ENCODE measurements at places on chromosomes 1 and 21. TPM values are rescaled to one million over a fixed set of nuclear protein-coding genes. Genes with fewer than 3 reads are reported as not detected.

GRCh38 chr1:245715970-245716369, 561.2 kb downstream of the KIF26B start:
- DNase-seq, result no peak

The COL6A2 gene
- 466 TPM for total RNA-seq

The TSPEAR gene
- 2.1 TPM for total RNA-seq

- DNase-seq, result no peak
Measured at GRCh38 chr1:222043444-222044292, 301.8 kb upstream of the DUSP10 start.

GRCh38 chr1:171460018-171460620, 25.2 kb upstream of the PRRC2C start:
- DNase-seq, result no peak

- DNase-seq, result no peak
Measured at GRCh38 chr21:31666445-31667010, 7.0 kb downstream of the SOD1 start.

The DISP3 gene
- 0.18 TPM for total RNA-seq

DNA sequence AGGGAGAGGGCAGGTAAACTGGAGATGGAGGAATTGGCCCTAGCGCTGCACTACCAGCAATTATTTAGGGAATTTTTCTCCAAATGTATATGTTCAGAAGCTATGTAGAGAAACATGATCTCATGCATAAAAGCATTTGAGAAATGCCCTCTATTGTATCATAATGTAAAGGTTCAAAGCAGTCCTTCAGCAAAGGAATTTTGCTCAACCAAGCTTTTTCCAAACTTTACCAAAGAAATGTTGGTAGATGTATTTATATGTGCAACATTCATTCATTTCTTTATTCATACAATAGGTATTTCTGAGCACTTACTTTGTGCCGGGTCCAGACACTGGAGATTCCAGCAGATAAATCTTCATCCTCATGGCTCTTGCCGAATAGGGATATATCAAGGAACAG, 64.4 kb downstream of the XCL1 start:
- no peak for DNase-seq

The STUM gene
- total RNA-seq, result 0.51 TPM

The RNF186 gene
- not detected for total RNA-seq

GRCh38 chr1:155167166-155168104, 5.7 kb downstream of the KRTCAP2 start:
- DNase-seq, result peak; percentile 84

DNA sequence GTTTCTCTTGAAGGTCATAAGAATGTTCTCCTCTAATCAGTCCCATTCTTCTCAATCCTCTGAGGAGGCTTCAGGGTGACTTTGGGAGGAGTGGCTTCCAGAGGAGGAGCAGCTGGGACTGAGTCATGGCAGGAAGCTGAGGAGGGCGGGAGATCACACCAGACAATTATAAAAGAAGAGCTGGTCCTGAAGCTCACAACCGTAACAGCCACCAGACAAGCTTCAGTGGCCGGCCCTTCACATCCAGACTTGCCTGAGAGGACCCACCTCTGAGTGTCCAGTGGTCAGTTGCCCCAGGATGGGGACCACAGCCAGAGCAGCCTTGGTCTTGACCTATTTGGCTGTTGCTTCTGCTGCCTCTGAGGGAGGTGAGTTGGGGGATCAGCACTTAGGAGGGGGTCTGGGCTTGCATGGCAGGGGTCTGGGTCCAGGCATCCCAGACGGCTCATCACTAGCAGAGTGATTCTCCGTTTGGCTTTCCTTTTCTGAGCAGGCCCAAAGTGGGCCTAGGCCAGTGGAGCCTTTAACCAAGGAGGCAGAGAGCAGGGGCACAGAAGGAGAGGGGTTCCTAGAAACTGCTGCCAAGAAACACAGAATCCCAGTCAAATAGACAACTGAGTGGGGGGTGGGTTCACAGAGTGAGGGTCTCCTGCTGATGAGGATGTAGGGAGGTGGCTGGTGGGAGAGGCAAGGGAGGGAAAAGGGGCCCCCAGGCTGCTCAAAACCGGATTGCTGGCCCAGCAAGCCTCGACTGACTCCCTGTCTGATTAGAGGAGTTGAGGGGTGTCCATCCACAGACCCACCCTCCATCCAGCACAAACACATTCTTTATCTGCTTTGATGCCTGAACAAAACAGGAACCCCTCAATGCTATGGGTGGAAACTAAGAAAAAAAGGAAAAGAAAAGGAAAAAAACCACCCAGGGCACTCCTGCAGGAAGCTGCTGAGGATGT, at the start of gene ECM1:
ECM1 (plus strand) TSS at position 198 of the 953 bp plus-strand sequence; CDS start at position 299, 101 bp downstream.
- peak; percentile 32 for DNase-seq

The CYP4Z1 gene
- total RNA-seq, result 1.3 TPM

DNA sequence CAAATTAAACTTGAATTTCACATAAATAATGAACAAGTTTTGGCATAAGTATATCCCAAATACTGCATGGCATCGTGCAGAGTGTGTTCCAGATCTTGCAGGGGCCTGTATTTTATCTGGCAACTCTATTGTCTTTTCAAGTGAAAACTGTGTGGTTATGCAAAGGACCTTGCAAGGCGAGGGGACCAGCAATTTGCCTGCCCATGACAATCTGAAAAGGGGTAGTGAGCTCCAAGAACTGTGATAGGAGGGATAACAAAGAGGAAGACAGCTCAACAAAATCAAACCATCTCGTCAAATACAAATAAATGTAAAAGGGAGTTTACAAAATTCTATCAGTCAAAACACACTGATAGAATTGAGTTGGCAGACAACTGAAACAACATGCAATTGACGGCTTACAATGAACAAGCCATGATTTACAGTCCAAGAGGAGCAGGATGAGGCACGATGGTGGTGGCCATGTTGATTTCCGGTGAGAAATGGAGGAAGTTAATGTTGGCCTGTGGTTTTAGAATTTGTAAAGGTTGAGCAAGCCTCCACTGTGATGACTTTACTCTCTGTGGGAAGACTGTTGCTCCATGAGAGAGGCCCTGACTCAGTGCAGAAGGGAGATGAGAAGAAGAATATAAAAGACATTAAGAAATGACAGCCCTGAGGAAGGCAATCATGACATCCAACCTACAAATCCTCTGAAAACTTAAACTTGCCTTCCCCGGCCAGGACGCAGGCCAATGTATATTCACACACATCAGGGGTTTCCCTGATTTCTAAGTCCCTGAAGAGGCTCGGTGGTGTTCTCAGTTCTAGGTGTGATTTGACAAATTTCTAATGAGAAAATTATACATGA, 132.2 kb downstream of the ADSS2 start:
- no peak for DNase-seq

DNA sequence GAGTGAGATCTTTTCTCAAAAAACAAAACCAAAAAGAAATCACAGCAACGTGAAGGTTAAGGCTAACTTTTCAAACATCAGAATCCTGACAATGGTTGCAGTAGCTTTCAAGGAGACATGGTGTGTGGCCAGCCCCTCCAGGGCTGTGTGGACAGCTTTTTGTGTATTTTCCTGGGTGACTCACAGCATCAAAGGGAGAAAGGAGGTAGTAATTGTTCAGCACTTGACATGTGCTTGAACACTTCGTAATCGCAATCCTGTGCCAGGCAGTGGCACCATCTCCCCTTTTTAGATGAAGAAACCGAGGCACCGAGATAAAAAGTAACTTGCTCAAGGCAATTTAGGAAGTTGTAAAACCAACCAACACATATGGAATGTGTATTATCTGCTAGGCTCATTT, 10.3 kb downstream of the NBL1 start:
- DNase-seq, result no peak

The AMY1B gene
- total RNA-seq, result 4.3 TPM

The NPR1 gene
- 98.9 TPM for total RNA-seq

DNA sequence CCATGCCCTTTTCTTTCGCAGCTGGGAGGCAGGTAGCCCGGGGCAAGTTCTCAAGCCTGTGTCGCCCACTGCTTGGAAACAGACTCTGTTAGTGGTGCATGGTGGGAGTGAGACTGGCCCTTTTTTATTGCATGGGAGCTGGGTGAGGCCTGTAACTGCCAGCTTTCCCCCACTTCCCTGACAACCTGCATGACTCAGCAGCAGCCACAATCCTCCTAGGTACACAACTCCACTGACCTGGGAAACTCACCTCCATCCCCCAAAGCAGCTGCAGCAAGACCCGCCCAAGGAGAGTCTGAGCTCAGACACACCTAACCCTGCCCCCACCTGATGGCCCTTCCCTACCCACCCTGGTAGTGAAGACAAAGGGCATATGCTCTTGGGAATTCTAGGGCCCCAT, 25.8 kb downstream of the PIGP start:
- DNase-seq, result no peak

The EVI5 gene
- 88.8 TPM for total RNA-seq

DNA sequence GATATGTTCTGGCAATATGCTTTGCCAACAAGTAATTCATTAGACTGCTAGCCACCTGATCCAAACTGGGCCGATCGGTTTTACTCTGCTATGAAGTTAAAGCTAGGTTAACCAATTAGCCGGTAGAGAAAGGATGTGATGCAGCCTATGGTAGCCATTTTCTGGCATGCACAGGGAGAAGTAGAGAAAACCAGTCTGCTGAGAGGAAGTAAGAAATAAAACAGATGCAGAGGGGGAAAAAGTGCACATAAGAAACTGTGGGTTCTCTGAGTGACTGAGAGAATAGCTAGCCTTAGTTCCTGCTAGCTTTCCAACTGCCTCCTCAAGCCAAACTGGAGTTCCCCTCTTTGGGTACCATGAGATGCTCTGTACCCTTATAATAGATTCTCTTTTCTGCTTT, 52.8 kb downstream of the ARID4B start:
- DNase-seq, result no peak

GRCh38 chr1:158998037-158998780, 11.5 kb upstream of the IFI16 start:
- DNase-seq, result no peak

DNA sequence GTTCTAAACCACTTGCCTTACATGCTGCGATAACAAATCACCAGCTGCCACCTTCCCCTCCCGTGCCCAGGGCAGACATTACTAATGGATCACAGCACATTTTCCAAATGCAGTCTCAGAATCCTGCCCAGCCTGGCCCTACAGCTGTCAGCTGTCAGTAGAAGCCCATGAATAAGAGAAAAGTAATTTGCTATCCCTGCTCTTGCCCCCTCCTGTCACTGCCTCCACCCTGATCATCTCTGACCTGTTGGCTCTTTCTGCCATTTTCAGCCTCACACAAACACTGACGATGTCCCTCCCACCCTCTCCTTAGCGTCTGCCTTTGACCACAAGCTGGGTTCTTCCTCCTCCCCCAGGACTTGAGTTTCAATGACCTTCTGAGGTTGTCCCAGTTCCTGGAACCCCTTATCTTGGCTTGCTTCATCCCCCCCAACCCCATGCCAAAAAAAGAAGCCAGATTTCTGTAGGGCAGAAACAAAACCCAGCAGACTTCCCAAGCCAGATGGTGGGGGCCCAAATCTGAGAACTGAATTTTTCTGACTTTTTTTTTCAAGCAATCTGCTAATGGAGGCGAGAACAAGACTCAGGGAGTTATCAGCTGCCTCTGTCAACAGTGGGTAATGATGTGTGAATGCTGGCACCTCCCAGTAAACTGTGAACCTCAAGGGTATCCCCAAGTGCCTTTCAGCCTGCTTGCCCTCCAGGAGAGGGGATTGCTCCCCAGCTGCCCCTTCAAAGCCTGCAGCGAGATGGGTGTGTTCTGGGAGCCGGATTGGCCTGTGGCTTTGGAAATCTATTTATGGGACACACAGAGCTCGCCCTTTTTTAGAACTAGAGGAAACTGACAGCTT, 216.5 kb upstream of the VAMP3 start:
- DNase-seq, result peak; percentile 77

The ZBTB8A gene
- total RNA-seq, result 8.4 TPM

The DNM3 gene
- total RNA-seq, result 7.3 TPM

DNA sequence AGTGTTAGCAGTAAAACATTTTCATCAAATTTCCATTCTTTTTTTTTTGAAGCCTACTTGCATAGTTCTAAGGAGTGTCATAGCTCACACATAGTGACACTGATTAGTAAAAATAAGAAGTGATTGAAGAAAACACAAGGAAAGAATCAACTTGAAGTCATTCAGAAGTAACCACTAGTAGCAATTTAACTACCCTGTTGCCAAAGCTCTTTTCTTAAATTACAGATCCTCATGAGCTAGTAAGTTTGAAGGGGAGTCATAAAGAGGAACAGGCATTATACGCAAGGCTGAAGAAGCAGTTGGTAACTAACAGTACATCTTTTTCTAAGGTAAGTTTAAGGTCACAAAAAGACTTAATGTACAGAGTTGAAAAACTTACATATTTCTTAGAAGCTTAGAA, 332.2 kb downstream of the CHRM3 start:
- no peak for DNase-seq

GRCh38 chr1:239816081-239816782, 275.5 kb upstream of the FMN2 start:
- peak; percentile 60 for DNase-seq

- no peak for DNase-seq
Measured at GRCh38 chr1:60033066-60033465, 40.5 kb downstream of the C1orf87 start.

The FOXE3 gene
- not detected for total RNA-seq

DNA sequence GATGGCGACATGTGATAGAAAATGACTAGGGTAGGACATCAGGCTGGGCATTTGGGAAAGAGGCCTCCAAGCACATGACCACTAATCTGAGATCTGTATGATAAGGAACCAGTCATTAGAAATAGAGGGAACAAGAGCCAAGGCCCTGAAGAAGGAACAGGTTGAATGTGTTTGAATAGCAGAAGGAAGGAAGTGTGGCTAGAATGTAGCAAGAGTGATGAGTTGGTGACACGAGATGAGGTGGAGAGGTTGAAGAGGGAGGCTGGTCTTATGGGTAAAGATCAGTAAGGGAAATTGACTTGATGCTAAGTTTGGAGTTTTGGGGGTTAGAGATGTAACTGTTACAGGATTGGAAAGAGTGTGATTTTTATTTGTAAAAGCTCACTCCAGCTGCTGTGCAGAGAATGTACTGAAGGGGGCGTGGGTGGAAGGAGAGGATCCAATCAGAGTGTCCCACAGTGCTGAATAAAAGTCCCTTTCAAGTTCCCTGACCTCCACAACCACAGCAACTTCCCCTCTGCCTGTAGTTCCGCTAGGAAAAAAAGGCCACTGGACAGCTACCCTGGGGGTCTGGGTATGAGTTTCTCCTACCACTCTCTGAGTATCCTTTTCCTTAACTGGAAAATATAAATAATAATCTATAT, 295.0 kb downstream of the OMA1 start:
- DNase-seq, result no peak

GRCh38 chr1:44999232-44999631, 11.9 kb downstream of the HECTD3 start:
- no peak for DNase-seq

DNA sequence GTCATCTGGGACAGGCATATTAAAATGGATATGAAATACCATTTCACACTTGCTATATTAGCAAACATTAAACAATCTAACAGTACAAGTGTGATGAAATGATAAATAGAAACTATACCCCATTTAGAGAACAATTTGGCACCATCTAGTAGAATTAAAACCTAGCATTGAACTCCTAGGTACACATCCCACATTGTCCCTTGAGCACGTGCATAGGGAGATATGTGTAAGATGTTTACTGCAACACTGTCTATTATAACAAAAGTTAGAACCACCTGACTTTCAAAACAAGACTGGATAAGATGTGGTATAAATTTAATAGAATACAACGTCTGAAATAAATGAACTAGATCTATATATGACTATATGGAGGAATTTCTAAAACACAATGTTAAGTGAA, 3.8 kb downstream of the SLC22A15 start:
- DNase-seq, result no peak

The HECTD3 gene
- total RNA-seq, result 21.9 TPM

The LAD1 gene
- 37.8 TPM for total RNA-seq

- DNase-seq, result peak; percentile 11
Measured at GRCh38 chr1:209513226-209513625, 70.3 kb upstream of the CAMK1G start.

The OR2L2 gene
- 0.09 TPM for total RNA-seq

- DNase-seq, result no peak
Measured at GRCh38 chr1:219467524-219467923, 145.4 kb downstream of the ZC3H11B start.

The ATP1A2 gene
- 7.9 TPM for total RNA-seq

Data from lung (tissue), 17 donors.